Naive thymus-derived CD4-positive, alpha-beta T cell (primary cell): ENCODE measurements at places on chromosomes 12 and 14.

- no peak for DNase-seq
Observed at GRCh38 chr12:88870000-88870737, 289.9 kb upstream of the KITLG start.

DNA sequence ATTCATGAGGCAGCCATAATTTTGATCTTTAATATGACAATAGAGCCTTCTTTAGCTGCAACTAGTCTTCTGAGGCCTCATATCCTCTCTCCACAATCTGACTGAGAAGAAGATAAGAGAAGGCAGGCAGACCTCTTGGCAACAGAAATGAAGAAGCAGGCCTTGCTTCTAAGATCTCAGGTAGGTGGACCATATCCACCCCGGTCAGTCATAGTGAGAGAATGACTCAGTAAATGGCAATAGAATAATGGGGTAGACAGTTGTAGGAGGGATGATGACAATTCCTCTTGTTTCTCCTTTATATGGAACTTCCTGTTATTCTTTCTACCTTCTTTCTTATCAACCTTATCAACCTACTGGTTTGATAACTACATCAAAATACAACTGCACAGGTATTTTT, 246.7 kb upstream of the G2E3 start:
- no peak for DNase-seq

GRCh38 chr14:39015360-39015961, 87.6 kb downstream of the SEC23A start:
- DNase-seq = no peak

DNA sequence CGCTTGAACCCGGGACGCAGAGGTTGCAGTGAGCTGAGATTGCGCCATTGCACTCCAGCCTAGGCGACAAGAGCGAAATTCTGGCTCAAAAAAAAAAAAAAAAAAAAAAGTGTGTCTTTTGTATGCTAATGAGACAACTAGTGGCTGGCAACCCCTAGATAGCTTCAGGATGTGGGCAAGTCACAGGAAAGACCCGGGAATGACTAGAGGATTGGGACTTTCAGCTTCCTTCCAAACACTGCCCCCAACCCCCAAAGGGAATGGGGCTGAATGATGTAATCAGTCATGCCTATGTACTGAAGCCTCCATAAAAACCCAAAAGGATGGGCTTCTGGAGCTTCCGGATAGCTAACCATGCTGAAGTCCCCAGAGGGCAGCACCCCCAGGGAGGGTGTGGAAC, 28.6 kb downstream of the USP44 start:
- no peak for DNase-seq

GRCh38 chr14:100824901-100825712, 811 bp upstream of the MEG3 start:
- no peak for DNase-seq

DNA sequence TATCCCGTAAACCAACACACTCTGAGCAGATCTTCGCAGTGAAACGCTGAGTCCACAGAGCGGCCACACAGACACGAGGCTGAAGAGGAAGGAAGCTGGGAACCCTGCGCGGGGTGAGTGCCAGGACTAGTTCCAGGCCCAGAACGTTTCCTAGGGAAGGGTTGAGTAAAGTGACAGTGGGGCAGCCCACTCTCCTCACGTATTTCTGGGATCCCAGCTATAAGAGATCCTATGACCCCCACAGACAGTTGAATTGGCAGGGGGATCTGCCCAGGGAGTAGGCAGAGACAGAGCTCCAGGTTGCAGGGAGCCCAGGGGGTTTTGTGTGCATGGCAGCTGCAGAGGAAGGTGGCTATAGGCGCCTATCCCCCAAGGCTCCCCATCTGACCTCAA, 51.1 kb downstream of the GTF2A1 start:
- no peak for DNase-seq

DNA sequence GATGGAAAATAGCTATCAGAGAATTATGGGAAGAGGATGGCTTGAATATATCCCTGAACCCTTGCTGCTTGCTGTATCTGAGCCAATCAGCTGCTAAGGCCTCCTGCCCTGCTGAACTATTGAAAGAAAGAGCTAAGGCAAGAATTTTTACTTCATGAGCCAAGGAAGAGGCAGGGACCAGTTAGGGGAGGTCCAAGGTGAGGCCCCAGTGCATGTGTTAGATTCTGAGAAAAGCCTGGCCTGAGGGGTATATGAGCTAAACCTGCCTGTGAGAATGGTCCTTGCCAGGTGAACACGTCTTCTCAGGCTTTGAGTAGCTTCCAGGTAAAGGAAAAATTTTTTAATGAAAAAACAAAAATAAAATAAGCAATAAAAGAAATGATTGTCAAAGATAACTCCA, 218.0 kb downstream of the SYT1 start:
- no peak for DNase-seq

- DNase-seq = no peak
Observed at GRCh38 chr14:50635141-50635540, 33.0 kb downstream of the SAV1 start.

DNA sequence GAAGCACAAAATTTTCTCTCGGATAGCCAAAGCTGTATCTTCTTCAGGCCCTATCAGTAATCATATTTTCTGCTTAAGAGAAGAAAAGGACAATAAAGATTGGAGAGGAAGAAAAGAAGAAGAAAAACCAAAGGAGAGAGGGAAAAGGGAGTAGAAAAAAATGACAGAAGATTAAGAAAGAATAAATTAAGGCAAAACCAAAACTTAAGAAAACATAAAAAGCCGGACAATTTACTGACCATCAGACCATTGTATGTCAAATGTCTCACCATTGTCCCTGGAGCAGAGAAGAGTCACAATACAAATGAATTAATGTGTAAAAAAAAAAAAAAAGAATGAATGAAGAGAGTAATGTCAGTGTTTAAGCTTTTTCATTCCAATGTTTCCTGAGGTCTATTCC, 1274.8 kb downstream of the FSCB start:
- no peak for DNase-seq

GRCh38 chr12:851913-852312, 97.6 kb downstream of the RAD52 start:
- no peak for DNase-seq

GRCh38 chr12:9745199-9745598, 12.3 kb upstream of the CLECL1 start:
- no peak for DNase-seq

DNA sequence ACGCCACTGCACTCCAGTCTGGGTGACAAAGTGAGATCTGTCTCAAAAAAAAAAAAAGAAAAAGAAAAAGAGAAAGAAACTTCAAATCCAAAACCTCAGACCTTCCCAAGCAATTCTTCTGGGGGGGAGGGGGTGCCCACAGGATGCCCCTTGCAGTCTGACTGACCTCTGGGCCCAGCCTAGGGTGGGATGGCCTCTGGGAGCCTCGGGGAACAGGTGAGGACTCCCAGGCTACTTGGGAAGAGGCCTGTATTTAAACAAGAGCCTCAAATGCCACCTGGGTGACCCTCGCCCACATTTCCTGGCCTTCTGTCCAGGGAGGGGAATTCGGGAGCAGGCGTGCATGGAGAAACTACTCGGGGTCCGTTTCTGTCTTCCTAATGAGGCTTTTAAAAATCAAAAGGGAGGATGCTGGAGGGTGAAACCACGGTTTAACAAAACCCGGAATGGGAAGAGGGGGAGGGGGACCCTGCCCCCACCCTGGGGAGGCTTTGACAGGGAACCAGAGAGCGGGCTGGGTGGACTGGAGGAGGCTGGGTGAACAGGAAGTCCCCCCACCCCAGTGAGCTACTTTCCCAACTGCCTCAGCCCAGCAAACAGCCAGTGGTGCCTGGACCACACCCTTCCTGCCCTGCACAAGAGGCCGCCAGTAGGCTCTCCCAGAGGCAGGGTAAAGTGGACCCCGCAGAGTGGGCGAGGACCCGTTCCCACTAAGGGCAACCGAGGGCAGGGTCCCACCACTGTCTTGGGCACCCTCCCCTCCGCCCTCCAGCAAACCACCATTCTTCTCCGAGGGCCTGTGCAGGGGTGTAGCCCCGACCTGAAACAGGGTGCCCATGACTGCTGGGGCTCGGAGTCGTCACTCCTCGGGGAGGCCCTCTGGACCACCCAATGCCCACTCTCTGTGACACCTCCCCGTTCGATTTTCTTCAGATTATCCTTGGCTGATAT, 1.5 kb upstream of the FBRSL1 start:
- peak; percentile 48 for DNase-seq
